Aorta (tissue), 5 donors: ENCODE measurements at places on chromosomes 3 and 15. TPM values are rescaled to one million over a fixed set of nuclear protein-coding genes. Genes with fewer than 3 reads are reported as not detected.
A peak's percentile ranks its signal among the peaks of the same experiment; 100 is the strongest.

GRCh38 chr3:19891740-19892139 is 42.3 kb downstream of the EFHB start:
- no peak for DNase-seq

FNDC3B gene
- 223 TPM for total RNA-seq

GRCh38 chr3:127153506-127153815 is 39.5 kb upstream of the PRR23E start:
- DNase-seq = no peak

- DNase-seq = no peak
Observed at GRCh38 chr3:187695449-187695848, 6.9 kb downstream of the RTP2 start.

GRCh38 chr3:50610992-50611463 is 546 bp downstream of the CISH start:
- no peak for DNase-seq

GRCh38 chr3:43629741-43630140 is 7.9 kb upstream of the ANO10 start:
- DNase-seq = no peak

GRCh38 chr3:66106788-66107187 is 68.1 kb upstream of the MAGI1 start:
- no peak for DNase-seq

DNA sequence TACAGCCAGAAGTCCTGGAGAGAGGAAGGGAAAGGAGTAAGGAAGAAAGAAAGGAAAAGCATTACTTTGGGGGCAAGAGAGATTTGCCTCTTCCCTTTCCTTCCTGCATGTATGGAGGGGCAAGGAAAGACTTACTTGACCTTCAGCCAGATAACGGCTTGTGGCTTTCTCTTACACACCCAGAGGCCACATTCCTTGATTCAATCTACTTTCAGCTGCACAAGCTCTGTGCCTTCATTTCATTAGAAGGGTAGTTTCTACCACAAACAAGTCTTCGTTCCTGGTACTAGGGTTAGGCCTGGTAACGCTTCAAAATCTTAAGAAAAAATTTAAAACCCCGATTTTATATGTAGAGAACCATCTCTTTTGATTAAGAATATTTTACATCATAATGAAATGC is 835.9 kb downstream of the TUSC7 start:
- DNase-seq = no peak

GRCh38 chr3:183307749-183308148 is 54.7 kb downstream of the B3GNT5 start:
- no peak for DNase-seq

DNA sequence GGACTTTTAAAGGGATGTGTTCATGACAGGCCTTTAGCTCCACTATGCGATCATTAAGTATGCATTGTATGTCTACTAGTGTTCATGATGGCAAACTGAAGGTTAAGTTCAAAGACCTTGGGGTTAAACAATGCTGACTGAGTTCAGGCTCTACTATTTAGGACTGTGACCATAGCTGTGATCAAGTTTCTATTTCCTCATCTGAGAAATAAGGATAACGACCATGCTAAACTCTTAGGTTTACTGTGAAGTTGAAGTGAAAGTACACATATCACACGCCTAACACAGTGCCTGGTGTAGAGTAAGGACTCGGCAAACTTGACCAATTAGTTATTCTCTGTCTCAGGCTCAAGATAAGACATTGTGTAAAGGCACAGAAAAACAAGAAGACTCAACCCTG is 243.2 kb downstream of the MBNL1 start:
- DNase-seq = no peak

GRCh38 chr15:38961931-38962330 is 397.3 kb upstream of the RASGRP1 start:
- no peak for DNase-seq

SLC24A1 gene
- 13.5 TPM for total RNA-seq

DNA sequence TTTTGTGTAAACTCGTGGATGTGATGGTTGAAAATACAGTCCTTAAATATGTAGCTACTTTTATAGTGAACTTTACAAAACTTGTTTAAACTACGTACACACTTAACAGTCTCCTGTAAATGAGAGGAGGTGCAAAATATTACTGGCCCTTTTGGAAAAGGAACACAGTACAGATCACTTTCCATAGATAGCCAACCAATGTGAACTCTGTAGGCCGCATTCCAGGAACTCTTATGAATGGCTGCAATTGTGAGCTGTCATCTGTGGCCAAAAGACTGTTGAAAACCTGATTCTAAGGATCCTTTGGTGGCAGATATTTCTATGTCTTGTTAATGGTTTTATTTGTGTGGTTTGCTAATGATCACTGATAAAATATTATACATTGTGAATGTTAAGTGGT is 6.2 kb downstream of the TSC22D2 start:
- DNase-seq = no peak

DNA sequence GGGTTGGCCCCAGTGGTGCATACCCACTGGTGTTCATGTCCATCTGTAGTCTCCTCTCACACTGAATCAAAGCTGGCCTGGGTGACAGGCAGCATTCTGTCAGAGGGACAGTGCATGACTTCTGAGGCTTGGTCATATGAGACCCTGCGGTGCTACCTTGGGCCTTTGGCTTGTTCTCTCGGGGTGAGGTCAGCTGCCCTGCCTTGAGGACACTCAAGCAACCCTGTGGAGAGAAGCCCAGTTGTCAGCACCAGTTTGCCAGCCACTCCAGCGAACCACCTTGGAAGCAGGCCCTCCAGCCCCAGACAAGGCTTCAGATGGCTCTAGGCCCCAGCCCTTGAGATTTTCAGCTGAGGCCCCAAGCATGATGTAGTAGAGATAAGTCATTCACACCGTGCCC is 16.9 kb upstream of the RAB7A start:
- DNase-seq = no peak

TMEM207 gene
- total RNA-seq = not detected

DNA sequence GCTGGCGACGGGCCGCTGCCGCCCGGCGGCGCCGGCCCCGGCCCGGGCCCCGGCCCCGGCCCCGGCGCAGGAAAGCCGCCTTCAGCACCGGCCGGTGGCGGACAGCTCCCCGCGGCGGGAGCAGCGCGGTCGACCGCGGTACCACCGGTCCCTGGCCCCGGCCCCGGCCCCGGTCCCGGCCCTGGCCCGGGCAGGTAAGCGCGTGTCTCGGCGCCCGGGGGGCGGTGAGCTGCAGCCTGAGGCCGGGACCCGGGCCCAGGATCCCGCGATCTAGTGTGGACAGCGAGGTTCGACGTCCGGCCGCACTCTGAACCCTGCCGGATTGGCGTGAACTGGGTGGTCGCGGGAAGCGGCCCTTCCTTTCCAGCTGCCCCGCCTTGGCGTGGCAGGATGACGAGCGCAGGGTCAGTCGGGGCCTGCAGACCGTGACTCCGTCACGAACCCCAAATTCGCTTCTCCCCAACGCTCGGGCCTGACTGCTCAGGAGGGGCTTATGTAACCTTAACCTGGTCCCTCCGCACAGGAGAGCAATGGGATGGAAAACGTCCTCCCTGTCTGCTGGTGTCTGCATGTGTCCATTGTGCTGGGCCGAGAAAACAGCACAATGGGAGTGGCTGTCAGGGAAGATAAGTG is 472 bp downstream of the BSN start:
- peak; percentile 89 for DNase-seq

DNA sequence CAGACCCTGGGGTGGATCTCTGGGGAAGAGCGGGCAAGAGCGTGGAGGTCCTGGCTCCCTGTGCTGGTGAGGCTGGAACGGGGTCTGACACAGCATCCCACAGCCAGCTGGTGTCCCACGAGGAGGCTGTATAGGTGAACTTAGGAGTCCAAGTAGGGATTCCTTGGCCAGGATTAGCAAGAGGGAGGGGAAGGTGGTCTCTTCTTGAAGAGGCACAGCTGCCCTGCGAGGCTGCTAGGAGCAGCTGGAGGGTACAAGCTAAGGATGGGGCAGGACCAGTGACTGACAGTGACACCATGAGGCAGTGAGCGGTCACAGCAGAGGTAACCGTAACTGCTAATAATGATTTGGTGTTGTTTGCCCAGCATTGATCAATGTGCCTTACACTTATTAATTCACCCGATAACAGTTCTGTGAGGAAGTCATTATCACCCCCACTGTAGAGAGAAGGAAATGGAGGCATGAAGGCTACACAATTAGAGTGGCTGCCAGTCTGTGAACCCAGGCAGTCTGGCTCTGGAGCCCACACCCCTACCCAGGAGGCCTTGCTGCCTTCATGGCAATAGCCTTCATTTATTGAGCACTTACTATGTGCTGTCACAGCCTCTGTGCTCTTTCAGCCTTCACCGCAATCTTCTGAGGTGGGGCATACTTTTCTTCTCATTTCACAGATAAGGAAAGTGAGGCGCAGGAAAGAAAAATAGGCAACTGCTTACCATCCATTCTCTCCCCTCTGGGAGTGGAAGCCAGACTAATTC is 59.4 kb downstream of the TMEM44 start:
- DNase-seq = no peak

ALG1L2 gene
- 3.6 TPM for total RNA-seq

GRCh38 chr15:40498891-40499290 is 28.1 kb downstream of the CHST14 start:
- DNase-seq = no peak

KBTBD12 gene
- total RNA-seq = 4.5 TPM

NR2E3 gene
- total RNA-seq = 0.72 TPM

DNA sequence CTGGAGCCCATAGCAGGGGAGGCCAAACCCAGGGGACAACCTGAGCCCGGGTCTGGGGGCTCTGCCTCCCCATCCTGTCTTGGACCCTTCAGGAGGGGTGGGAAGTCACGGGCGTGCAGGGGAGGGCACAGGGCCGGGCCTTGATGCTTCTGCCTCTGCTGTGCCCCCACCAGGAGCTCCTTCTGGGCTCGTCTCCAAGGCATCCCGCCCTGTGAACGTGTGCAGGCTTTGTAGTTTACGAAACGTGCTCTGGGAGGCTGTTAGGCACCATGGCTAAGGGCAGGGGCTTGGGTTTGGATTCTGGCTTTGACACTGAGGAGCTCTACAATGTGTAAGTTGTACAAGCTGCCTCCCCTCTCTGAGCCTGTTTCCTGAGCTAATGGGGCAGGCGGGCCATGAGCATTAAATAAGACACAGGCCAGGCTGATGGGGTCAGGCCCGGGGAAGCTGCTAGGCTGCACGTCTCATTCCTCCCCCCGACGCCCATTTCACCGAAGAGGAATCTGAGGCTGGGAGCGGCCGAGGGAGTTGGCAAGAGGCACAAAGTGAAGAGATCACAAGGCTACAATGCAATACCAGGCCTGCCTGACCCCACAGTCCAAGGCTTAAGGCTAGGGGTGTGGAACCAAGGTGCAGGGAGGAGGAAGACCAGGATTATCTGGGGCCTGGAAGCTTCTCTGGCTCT is 19.6 kb downstream of the PLXND1 start:
- peak; percentile 81 for DNase-seq

KCNAB1 gene
- 22.6 TPM for total RNA-seq

DNA sequence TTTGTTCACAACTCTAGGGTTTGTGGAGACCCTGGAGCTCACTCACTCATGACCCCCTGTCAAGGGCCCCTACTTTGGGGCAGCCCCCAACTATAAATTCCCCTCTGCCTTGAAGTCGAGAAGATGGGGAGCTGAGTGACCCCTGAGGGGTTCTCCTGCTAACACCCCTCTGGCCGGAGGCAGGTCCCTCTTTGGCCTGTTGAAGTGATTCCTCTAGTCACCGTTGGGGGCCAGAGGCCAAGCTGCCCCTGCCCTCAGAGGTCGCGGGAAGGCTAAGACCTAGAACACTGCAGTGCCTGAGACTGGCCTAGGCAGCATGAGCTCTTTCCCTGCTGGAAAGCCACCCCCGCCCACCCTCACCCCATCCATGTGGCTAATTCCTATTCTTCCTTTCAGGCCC is 15.4 kb upstream of the SKOR1 start:
- peak; percentile 67 for DNase-seq

CFAP20DC gene
- total RNA-seq = 0.90 TPM

PCOLCE2 gene
- 106 TPM for total RNA-seq

HDGFL3 gene
- 65.3 TPM for total RNA-seq

ANKRD34C gene
- 0.30 TPM for total RNA-seq

GRCh38 chr3:18747383-18747782 is 322.2 kb upstream of the SATB1 start:
- DNase-seq = no peak

ZNF80 gene
- total RNA-seq = not detected

SEMA3G gene
- total RNA-seq = 23.8 TPM

HYAL3 gene
- 2.2 TPM for total RNA-seq

SH2D7 gene
- total RNA-seq = not detected

- no peak for DNase-seq
Observed at GRCh38 chr15:71455107-71455506, 339.8 kb downstream of the THSD4 start.

UCN2 gene
- total RNA-seq = 0.24 TPM

DNA sequence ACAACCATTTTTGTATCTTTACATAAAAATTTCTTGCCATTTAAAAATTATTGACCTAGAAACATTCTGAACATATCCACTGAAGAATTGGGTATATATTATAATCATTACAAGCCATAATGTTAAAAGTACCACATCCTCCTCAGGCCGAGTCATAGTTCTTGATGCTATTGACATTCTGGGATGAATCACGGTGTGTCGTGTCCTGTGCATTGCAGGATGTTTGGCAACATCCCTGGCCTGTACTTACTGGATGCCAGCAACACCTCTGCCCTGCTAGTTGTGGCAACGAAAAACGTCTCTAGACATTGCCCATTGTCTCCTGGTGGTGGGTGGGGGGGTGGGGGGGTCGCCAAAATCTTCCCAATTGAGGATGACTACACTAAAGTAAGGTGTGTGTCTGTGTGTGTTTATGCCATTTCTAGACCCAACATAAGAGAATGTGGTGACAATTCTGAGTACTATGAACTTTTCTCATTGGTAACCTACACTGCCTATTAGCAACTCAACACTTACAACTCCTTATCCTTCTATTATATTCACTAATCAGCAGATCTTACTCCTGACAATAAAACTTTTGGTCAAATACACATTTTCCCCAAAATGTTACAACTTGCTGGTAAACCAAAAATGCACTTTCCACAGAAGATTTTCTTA is 471.6 kb downstream of the FOXP1 start:
- no peak for DNase-seq

TRIM42 gene
- not detected for total RNA-seq

NME9 gene
- total RNA-seq = 0.93 TPM

GRCh38 chr15:77857419-77857818 is 220.1 kb downstream of the TBC1D2B start:
- no peak for DNase-seq

DNA sequence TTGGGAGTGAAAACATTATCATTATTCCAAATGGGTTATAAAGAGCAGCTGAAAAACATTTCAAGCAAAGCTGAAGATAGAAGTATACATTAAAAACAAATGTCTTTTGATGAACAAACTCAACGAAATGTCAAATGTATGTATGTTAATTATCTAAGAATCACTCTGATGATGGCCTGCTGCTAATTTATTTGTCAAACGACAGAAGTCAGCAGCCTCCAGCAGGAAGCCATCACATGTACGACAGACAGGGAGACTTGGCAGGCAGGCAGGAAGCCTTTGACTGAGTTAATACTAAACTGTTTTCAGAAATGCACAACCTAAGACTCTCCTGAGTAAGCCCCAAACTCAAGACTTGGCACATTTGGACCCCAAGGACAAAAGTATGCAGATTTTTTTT is 491.1 kb downstream of the ZNF385D start:
- no peak for DNase-seq
